Activated naive CD4-positive, alpha-beta T cell treated with anti-CD3 and anti-CD28 coated beads for 36 hours (primary cell): ENCODE measurements at places on chromosomes 3 and 15. TPM values are rescaled to one million over a fixed set of nuclear protein-coding genes. Genes with fewer than 3 reads are reported as not detected.

Gene AP3B2
- 0.37 TPM for total RNA-seq

Gene WHAMM
- total RNA-seq: 3.7 TPM

Gene TRPM1
- total RNA-seq: not detected

Gene MANF
- 108 TPM for total RNA-seq

Gene CLDN11
- not detected for total RNA-seq

Gene MTMR10
- 10.5 TPM for total RNA-seq

Gene TMEM207
- total RNA-seq: not detected

Gene PRRT3
- 5.8 TPM for total RNA-seq

Gene SCN11A
- total RNA-seq: 0.05 TPM

Gene ZDHHC19
- not detected for total RNA-seq
